B cell (primary cell): ENCODE measurements at places on chromosomes 1 and 21. TPM values are rescaled to one million over a fixed set of nuclear protein-coding genes. Genes with fewer than 3 reads are reported as not detected.

DNA sequence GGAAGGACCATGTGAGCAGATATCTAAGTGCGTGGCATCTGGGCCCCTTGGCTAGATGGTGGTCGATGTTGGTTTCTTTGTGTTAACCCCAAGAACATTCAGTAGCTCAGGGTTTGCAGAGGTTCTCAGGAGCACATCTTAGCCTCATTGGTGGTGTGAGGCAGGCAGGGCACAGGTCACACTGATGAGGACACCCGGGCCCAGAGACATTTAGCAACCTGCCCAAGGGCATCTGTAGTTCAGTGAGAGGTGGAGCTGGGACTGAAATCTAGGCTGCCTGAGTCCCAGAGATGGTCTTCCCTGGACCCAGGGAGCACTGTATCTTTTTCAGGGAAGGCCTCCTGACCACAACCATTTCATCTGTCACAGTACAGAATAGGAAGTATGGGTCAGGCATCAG is 859 bp upstream of the SLC5A9 start:
- DNase-seq = no peak
- no peaks in the 10 kb centered on the region for H3K36me3 ChIP-seq
- H3K4me1 ChIP-seq = no peaks in the 10 kb centered on the region
- H3K27me3 ChIP-seq = peaks cover 2% of the 10 kb centered on the region
- H3K4me3 ChIP-seq = no peak overlapping the region
- H3K27ac ChIP-seq = no peak overlapping the region

DNA sequence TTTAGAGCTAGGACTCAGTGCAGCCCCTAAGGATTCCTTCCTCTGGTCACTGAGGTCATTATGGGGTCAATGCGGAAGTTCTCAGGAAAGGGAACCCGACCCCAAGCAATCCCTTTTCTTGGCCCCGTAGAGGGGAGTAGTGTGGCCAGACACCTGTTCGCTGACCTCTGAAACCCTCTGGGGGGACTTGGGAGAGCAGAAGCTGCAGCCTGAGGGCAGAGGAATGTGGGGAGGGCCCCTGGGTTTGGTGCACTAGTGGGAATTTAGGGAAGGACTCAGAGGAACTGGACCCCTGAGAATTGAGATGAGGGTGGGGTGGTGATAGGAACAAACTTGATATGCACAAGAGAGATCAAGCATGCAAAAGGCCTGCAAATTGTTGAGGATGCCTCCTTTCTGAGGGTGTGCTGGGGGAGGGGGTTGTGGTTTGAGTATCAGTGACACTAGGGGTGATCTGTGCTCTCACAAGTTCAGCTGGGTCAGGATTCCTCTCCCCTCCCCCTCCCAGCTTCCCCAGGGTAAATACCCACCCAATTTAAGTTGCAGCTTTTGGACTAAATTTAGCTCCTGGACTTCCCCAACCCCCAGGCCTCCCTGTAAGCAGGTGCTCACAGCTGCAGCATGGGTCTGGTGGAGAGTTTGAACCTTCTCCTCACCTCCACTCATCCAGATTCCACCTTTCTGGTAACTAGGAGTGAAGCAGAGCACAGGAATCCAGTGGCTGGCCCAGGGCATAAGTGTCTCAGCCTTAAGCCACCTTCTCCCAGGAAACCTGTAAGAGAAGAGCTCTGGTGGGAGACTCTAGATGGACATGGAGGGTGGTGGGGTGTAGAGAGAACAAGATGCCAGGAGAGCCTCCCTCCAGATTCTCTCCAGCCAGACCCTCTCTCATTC is 13.5 kb downstream of the ADAMTSL4 start:
- no peaks in the 10 kb centered on the region for H3K36me3 ChIP-seq
- peak; percentile 97 for DNase-seq
- H3K27me3 ChIP-seq = no peaks in the 10 kb centered on the region
- peak overlapping the region; percentile 99 for H3K27ac ChIP-seq
- H3K4me1 ChIP-seq = peaks cover 61% of the 10 kb centered on the region

DNA sequence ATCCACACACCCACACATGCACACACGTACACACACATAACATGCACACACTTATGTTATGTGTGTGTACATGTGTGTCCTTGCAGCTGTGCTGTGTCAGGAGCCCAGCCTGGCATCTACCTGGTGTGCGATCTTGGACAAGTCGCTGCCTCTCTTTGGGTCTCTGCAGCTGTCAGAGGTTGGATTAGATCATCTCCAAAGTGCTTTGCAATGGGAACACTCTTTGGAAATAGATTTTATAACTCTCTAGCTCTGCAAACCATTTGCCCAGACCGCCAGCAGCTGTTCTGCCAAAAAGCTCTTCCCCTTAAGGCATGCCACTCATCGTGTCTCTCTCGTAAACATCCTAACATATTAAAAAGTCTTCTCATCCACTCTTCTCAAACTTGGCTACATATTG is 4.7 kb downstream of the PKP1 start:
- no peak overlapping the region for H3K4me3 ChIP-seq
- DNase-seq = no peak
- H3K4me1 ChIP-seq = no peaks in the 10 kb centered on the region
- H3K36me3 ChIP-seq = no peaks in the 10 kb centered on the region
- no peak overlapping the region for H3K27ac ChIP-seq
- H3K27me3 ChIP-seq = peaks cover 5% of the 10 kb centered on the region

DNA sequence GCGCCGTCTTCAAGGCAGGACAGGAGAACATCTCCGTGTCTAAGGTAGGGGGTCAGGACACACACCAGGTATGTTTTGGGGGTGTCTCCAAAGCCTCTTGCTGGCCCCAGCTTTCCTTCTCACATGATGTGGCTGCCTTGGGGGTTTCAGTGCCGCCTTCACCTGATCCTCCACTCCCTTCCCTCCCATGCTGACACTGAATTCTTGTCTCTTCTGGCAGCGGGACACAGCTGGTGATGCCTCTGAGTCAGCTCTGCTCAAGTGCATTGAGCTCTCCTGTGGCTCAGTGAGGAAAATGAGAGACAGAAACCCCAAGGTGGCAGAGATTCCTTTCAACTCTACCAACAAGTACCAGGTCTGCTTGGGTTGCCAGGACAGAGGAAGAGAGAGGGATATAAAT is 13.5 kb downstream of the ATP1A2 start:
- DNase-seq = no peak
- no peak overlapping the region for H3K27ac ChIP-seq
- H3K4me3 ChIP-seq = no peak overlapping the region
- H3K4me1 ChIP-seq = no peaks in the 10 kb centered on the region
- H3K27me3 ChIP-seq = no peaks in the 10 kb centered on the region
- no peaks in the 10 kb centered on the region for H3K36me3 ChIP-seq

HSPA6 gene
- total RNA-seq = 11.2 and 11.9 TPM in 2 replicates

- peak; percentile 72 for DNase-seq
- peaks cover 67% of the 10 kb centered on the region for H3K4me1 ChIP-seq
- peaks cover 2% of the 10 kb centered on the region for H3K36me3 ChIP-seq
These were observed 2.4 kb downstream of the ARID1A start for GRCh38 chr1:26697978-26698849.

CASZ1 gene
- total RNA-seq = 27.2 and 30.3 TPM in 2 replicates

TTLL10 gene
- 0.37 and 0.61 TPM in 2 replicates for total RNA-seq

TPTE gene
- not detected in 2 replicates for total RNA-seq

DNA sequence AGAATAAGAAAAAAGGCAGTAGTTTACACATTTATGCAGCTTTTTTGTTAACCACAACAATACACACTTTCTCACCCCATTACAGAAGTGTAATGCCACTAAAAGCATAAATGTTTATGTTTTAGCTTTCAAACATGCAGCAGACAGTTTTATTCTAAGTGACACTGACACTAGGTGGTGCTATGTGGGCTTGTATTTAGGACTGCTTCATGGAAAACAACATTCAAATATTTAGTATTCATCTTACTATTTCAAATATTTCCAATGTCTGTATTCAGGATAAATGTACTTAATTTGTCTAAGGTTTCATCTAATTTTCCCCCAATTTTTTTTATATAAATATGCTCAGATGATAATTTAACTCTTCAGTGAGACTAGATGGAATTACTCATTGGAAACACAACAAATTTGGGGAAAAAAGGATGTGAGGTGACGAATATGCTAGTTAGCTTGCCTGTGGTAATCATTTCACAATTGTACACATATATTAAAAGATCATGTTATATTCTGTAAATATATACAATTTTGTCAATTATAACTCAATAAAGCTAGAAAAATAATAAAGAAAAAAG is 71.4 kb downstream of the USP1 start:
- H3K27me3 ChIP-seq = no peaks in the 10 kb centered on the region
- no peak overlapping the region for H3K4me3 ChIP-seq
- DNase-seq = peak; percentile 50

DNA sequence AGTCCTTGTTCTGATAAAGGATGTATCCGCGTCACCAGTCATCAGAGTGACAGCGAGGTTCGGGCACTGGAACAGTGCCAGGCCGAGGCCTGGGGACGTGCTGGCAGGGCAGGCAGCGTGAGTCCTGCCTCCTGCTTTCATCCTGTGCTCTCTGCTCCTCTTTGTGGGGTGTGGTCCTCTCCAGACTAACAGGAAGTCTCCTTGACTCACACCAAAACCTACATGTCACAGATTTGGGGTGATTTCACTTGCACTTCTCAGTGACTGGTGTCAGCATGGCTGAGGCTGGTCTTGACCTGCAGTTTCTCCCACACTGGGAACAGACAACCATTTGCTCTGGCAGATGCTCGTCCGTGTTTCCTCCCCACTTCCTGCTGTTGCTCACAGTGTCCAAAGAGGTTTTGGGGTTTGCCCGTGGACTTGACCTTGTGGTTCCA is 8.8 kb upstream of the NLRP3 start:
- H3K27me3 ChIP-seq = no peaks in the 10 kb centered on the region
- H3K27ac ChIP-seq = no peak overlapping the region
- no peaks in the 10 kb centered on the region for H3K36me3 ChIP-seq
- H3K4me3 ChIP-seq = no peak overlapping the region
- peaks cover 15% of the 10 kb centered on the region for H3K4me1 ChIP-seq

GRCh38 chr1:227391879-227392278 is 73.6 kb upstream of the CDC42BPA start:
- no peak for DNase-seq
- H3K36me3 ChIP-seq = no peaks in the 10 kb centered on the region
- H3K4me3 ChIP-seq = no peak overlapping the region
- no peak overlapping the region for H3K27ac ChIP-seq
- no peaks in the 10 kb centered on the region for H3K4me1 ChIP-seq

DNA sequence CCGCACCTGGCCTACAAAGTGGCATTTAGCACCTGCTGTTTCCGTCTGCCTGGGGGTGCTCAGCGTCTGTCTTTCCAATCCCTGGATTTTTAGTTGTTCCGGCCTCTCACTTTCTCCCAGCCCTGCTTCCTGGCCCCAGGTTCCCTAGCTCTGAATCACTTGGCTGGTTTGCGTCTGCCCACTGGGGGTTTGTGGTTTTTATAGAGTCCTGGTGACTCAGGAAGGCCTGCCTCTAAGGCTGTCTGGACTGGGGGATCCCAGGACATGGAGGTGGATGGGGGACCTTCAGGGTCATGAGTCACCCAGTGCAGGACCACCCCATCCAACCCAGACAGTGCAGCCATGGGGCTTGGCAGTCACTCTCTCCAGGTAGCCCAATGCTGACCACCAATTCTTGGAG is 53.5 kb downstream of the MRPL37 start:
- H3K4me3 ChIP-seq = no peak overlapping the region
- no peak overlapping the region for H3K27ac ChIP-seq
- no peaks in the 10 kb centered on the region for H3K27me3 ChIP-seq
- no peaks in the 10 kb centered on the region for H3K36me3 ChIP-seq

LCE3D gene
- total RNA-seq = not detected in 2 replicates

DNA sequence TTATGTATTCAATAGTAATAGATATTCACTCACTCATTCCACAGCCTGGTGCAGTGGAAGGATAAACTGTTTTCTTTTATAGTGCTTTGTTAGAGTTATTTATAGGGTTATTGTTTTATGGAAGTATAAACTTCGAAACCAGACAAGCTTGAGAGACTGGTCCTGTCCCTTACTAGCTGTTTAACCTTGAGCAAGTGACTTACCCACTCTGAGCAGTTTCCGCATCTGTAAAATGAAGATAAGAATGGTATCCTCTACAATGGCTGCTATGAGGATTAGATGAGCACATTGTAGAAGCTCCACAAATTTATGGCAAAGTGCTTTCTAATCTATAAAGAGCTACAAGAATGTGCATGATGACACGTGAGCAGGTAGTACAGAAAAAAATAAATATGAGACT is 30.8 kb upstream of the EPS15 start:
- H3K4me3 ChIP-seq = no peak overlapping the region
- H3K27ac ChIP-seq = no peak overlapping the region
- DNase-seq = no peak
- no peaks in the 10 kb centered on the region for H3K36me3 ChIP-seq
- peaks cover 16% of the 10 kb centered on the region for H3K4me1 ChIP-seq

DNALI1 gene
- total RNA-seq = not detected in 2 replicates

DNA sequence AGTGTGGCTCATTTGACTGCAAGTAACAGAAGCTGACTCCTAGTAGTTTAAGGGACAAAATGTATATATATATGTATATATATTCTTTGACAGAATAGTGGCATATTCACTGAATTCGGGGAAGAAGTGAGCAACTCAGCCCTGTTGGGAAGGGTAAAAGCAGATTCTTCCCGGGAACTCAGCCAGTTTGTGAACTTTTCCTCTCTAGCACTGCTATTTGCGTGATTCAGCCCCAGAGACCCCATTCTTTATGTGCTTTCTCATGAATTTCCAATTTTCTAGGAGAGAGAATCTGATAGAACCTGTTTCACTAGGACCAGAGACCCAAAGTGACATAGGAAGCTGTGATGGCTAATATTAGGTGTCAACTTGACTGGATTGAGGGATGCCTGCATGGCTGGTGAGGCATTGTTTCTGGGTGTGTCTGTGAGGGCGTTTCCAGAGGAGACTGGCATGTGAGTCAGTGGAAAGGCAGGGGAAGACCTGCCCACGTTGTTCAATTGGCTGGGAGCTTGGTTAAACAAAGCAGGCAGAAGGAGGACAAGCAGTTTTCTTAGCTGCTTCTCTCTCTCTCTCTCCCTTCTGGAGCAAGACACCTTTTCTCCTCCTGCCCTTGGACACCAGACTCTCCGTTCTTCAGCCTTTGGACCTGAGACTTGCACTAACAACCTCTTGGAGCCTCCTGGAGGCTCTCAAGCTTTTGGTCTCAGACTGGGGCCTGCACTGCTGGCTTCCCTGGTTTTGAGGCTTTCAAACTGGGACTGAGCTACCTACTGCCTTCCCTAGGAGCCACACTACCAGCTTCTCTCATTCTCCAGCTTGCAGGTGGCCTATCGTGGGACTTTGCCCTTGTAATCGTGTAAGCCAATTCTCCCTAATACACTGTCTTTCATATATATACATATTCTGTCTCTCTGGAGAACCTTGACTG is 93.4 kb upstream of the KCNK1 start:
- DNase-seq = no peak
- no peak overlapping the region for H3K27ac ChIP-seq
- H3K4me1 ChIP-seq = no peaks in the 10 kb centered on the region
- H3K4me3 ChIP-seq = no peak overlapping the region
- no peaks in the 10 kb centered on the region for H3K27me3 ChIP-seq
- no peaks in the 10 kb centered on the region for H3K36me3 ChIP-seq

- no peak overlapping the region for H3K4me3 ChIP-seq
- H3K36me3 ChIP-seq = no peaks in the 10 kb centered on the region
- H3K4me1 ChIP-seq = no peaks in the 10 kb centered on the region
- no peak for DNase-seq
These were observed 48.9 kb upstream of the SLC2A1 start for GRCh38 chr1:43007377-43008114.

- no peaks in the 10 kb centered on the region for H3K27me3 ChIP-seq
- no peak overlapping the region for H3K27ac ChIP-seq
- no peaks in the 10 kb centered on the region for H3K36me3 ChIP-seq
- no peak overlapping the region for H3K4me3 ChIP-seq
- H3K4me1 ChIP-seq = no peaks in the 10 kb centered on the region
These were observed 34.4 kb downstream of the GLUL start for GRCh38 chr1:182357171-182357570.
